SW 1271 (cell line): ENCODE measurements at places on chromosomes 7 and 10.

DNA sequence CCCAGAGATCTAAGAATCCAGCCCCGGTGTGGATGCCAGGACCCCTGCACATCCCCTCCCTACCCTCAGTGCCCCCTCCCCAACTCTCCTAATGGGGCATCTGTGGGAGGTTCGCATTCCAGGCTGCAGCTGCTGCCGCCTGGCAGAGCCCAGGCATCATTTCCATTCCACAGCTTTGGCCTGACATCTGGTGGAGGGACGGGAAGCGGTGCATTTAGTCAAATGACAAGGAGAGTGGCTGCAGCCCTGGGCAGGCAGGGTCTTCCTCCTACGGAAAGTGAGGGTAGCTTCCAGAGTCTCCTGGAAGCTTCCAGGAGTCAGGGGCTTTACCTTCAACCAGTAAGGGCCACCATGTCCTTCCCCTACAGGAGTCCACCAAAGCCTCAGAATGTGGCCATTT, 30.8 kb downstream of the PRLHR start:
- DNase-seq = no peak

- DNase-seq = no peak
Observed at GRCh38 chr10:126670895-126671261, 385 bp upstream of the C10orf90 start.

DNA sequence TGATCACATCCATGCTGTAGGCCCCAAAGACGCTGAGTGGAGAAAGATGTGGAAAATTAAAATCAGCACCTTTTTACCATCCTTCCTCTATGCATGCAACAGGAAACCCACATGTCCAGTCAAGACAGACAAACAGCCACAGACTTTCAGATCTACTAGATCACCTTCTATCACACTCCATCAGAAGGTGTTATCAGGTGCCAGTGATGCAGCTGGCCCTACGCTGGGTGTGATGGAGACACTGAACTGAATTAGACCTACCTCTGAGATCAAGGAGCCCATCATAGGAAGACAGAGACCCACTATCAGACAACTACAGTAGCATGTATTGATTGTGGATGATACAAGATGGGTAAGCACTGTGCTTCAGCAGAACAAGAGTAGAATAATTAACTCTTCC, 15.5 kb downstream of the CYP3A4 start:
- no peak for DNase-seq

GRCh38 chr7:130919316-130920103, 185.5 kb upstream of the KLF14 start:
- DNase-seq = no peak
